ENCODE measurements at places on chromosomes 13 and 19. TPM values are rescaled to one million over a fixed set of nuclear protein-coding genes. Genes with fewer than 3 reads are reported as not detected.

TTYH1 gene
- not detected for total RNA-seq

CYP4F2 gene
- total RNA-seq: not detected

TEX29 gene
- 0.12 TPM for total RNA-seq

ADGRE3 gene
- total RNA-seq: not detected

VASP gene
- 61.2 TPM for total RNA-seq

ZNF426 gene
- 19.7 TPM for total RNA-seq

CRB3 gene
- total RNA-seq: not detected

NTN5 gene
- total RNA-seq: under 0.01 TPM

ZNF415 gene
- total RNA-seq: 12.7 TPM

ZFP36 gene
- 2.5 TPM for total RNA-seq
